ENCODE measurements at places on chromosomes 11 and 22. TPM values are rescaled to one million over a fixed set of nuclear protein-coding genes. Genes with fewer than 3 reads are reported as not detected.

Gene C22orf15
- 0.19 TPM for total RNA-seq

Gene CATSPER1
- total RNA-seq: 0.19 TPM

Gene LRRN4CL
- total RNA-seq: 9.6 TPM

Gene LRRC51
- 7.3 TPM for total RNA-seq

Gene APOL4
- total RNA-seq: 0.38 TPM

Data from regular cardiac myocyte (primary cell).